ENCODE measurements at places on chromosomes 6 and 20.

DNA sequence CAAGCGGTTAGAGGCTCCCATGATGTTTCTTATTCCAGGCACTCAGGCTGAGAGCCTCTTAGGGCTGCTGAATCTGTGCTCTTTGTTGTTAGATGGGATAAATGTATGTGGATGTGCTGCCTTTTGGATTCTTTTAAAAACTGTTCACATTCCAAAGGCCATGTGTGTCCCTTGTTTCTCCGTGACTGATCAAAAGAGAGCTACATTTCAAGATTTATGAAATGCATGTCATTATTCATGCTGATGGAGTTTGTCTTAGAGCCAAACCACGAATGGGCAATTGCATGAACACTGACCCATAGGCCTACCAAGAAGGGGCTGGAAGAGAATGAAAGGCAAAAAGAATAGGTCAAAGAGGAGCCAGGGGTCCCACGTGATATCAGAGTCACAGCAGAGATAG lies 104.9 kb upstream of the TSHZ2 start:
- DNase-seq: no peak

DNA sequence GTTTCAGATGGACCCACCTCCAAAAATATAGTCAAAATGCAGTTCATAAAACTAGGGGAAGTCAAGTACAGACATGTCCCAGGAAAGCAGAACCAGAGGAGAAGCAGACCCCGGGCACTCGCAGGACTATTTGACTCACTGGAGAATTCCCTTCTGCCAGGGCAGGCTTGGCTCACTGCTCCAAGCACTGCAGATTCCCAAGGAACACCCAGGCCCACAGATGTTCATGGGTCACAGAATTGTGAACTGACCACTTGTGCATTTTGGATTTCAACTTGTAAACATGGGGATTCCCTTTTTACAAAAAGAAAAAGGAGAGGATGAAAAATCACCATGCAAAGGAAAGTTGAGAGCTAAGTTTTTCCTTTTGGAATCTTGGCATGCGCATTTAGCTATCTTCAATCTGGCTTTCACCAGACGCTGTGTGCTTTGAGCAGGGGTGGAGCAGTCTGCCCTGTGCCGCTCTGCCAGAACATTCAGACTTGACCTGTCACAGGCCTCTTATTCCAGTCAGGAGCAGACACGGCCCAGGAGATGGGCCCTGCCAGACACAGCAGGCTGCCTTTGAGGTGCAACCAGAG lies 237.5 kb upstream of the TAB2 start:
- DNase-seq: peak; percentile 35

DNA sequence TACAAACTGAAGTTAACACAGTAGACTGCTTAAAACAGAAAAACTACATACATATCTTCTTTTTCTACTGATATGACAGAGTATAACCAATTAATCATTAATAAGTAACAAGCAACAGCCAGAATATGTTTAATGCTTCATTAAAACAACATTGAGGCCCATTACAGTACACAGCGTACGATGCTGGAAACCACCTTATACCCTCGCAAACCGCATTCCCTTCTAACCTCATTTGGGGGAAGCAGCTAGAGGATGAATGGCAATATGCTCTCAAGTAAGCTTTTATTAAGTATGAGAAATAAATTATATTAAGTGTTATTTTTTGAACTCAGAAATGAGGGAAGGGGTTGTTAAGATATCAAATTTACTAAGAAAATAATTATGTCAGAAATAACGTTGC lies 142.4 kb downstream of the GMDS start:
- no peak for DNase-seq

- peak; percentile 35 for DNase-seq
Observed at GRCh38 chr6:116572162-116572561, 858 bp downstream of the RWDD1 start.

DNA sequence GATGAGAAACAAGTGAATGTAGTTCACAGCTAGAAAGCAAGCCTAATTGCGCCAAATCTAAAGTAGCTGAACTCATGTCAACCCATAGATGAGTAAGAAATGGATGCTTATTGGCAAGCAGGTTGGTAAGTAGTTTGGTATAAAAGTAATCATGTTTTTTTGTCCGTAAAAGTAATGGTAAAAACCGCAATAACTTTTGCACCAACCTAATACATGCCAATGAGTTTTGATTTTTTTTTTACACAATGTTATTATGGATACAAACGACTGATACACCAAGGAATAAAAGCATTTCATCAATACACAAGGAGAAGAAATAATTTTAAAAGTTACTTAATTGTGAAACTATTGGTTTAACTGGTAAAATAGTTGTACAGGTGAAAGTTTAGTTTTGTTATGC lies 977.5 kb downstream of the EYS start:
- DNase-seq: no peak

DNA sequence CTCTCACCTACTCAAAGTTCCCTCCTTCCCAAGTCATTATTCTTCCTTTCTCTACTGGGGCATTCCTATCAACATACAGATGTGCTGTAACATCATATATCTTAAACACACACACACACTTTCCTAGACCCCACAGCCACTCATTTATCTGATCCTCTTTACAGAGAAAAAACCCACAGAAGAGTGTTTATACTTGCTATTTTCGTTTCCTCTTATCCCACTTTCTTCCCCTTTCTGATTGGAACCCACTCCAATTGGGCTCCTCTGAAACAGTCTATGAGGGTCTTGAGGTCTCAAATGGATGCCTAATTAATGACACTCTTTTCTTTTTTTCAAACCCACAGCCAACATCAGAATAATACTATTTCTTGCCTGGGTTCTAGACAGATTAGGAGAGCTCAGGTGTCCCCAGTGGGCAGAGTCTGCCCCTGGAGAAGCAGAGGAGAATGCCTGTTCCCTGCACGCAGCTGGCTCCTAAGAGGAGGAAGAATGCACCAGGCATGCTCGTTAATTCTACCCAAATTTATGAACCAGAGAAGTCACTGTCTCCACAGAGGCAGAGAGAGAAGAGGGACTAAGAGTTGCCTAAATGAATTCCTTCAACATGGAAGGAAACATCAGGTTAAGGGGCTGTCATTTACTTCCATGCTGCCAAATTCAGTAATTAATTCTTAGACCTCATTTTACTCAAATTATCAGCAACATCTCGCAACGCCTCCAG lies 65.9 kb downstream of the CRYBG1 start:
- no peak for DNase-seq

- DNase-seq: no peak
Observed at GRCh38 chr6:127517693-127518092, 1.4 kb downstream of the MTCL3 start.

DNA sequence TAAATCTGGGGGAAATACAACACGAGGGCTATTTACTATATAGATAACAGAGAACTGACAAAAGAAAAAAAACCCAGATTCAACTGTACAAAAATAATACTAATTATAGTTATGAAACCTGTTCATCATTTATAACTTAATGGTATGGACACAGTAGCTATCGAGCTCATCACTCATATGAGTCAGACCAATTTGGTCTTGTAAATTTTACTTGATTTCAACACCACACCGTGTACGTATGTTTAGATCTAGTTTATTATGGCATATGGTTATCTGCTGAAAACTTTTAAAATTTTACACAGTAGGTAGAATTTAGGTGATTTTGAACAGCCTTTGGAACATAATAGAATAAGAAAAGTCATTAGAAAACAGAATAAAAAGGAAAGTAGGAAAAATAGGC lies 5.5 kb downstream of the MYLK4 start:
- no peak for DNase-seq

GRCh38 chr20:23657202-23657601 lies 19.4 kb upstream of the CST3 start:
- DNase-seq: no peak

DNA sequence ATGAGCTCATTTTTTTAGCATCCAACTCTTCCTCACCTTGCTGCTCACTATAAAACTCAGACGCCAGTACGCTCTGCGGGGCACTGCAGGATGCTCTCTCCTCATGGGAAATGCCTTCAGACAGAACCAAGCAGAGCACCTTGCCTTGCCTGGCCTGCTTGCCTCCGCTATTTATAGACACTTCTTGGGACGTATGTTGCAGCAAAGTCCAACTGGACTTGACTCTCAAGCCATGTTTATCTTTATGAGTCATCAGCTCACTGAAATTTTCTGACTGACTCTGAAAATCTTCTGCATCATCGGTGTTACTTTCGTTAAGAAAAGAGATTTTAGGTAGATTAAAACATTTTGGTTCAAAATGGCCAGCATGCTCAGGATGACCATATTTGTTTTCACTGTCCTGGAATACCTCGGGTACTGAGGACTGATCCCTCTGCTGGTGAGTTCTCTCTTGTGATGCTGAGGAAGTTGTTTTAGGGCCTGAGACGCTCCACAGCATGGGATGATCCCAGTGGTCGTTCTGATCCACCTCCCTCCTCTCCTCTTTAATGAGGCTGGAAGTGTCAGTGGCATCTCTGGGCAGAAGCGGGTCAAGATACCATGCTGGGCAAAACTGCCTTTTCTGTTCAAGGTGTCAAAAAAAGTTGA lies 204.5 kb downstream of the KIF16B start:
- no peak for DNase-seq

DNA sequence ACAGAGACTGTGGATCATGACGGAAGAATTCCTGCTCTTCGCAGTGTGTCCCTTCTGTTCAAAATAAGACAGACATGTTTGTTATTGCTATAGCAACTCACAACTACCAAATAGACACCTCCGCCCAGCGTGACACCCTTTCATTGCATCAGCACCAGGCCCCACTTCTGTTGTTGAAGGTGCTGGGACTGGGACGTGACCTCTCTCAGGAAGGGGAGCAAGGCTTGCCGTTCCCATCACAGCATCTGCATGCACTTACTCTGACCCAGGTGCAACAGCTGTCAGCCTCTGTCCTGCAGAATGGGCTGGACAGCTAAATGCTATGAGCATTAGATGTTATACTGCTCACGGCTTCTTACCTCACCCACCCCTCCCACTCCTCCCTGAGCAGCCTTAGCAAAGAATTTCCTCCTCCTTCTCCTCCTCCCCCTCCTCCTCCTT lies 94.1 kb downstream of the DACT2 start:
- DNase-seq: no peak

DNA sequence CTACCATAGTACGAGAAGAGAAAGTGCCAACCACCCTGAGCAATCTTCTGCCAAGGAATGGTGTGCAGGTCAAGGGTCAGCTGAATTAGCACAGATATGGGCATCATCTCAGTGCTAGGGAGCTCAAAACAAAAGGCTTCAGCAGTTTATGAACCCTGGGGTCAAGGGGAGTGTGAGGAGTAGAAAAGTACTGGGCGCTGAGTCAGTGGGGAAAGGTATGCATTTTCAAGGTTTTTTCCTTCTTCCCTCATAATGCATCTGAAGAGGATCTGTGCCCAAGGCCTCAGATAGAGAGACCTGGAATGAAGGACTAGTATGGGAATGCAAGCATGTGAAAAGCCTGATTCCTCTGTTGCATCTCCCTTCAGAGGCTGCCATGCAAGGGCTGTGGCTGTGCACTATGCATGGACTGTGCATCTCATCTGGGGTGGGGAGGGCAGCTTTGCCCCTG lies 81.7 kb downstream of the PERP start:
- no peak for DNase-seq

GRCh38 chr6:31728767-31729514 lies at the start of gene DDAH2:
Gene DDAH2, minus strand, starts transcription at chr6:31729299. Its CDS starts 138 bp downstream, at chr6:31729161.
- no peak for DNase-seq

GRCh38 chr6:148864941-148865340 lies 118.1 kb downstream of the UST start:
- DNase-seq: no peak

DNA sequence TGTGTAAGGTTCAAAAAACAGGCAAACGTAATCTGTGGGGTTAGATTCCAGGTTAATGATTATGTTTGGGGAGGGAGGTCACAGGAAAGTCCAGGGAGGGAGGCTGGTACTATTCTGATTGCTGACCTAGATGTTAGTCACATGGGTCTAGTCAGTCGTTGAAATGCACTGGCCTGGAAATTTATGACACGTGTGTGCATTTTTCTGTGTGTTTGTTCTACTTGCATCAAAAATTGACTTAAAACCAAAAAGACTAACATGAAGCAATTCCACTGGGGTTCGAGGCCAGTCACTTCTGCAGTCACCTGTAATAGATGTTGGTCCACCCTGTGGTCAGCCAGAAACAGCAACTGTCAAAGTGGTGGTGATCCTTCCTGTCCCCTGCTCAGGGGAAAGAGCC lies 104.2 kb upstream of the MLN start:
- no peak for DNase-seq

DNA sequence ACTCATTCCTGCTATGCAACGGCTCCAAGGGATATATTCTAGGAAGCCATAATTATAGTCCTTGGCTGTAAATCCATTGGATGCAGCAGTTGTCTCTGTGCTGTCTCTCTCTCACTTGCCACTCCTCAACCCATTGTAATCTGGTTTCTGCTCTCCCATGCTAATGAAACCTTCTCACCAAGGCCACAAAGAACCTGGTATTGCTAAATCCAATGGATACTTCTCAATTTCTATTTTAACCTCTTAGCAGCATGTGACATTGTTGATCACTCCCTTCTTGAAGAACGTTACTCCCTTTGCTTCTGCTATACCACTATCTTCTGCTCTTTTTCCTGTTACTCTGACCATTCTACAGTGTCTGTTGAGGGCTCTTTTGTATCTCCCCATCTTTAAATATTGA lies 39.8 kb upstream of the GCLC start:
- no peak for DNase-seq

DNA sequence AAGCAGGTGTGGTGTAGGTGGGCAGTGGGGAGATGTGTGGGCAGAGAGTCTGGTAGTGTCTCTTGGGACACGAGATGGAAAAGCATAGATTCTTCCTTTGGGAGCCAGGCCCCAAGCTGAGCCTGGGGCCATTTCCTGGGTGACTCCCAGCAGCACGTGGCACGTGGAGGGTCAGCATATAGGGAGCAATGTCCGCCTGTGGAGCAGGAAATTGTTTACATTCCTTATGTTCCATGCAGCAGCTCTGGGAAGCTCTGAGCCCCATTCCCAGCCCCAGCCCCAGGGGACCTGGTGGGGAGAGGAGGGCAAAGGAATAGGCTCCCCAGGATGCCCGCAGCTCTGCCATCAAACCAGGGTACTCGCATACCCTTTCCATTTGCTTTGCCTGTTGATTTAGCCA lies 57.6 kb downstream of the DAAM2 start:
- no peak for DNase-seq

DNA sequence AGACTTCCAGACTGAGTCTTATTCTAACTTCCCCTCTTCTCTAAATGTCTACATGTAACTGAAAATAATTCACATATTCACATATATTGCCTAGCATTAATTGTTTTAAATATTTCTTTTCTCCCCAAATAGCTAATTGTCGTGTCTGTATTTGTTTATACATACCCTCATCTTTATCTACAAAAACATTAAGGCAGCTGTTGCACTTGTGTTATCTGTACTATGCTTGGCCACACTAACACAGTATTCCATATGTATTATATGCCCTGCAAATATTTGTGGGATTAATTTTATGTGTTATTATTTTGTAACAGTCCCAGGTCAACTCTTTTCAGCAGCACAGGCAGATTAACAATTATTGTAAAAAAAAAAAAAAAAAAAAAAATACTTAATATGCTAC lies 11.7 kb downstream of the HDAC2 start:
- DNase-seq: no peak

GRCh38 chr6:151109361-151109760 lies 130.4 kb upstream of the AKAP12 start:
- DNase-seq: no peak

GRCh38 chr6:24387818-24388217 lies 14.9 kb upstream of the MRS2 start:
- DNase-seq: no peak
